ENCODE measurements at places on chromosomes 1 and 21.
A peak's percentile ranks its signal among the peaks of the same experiment; 100 is the strongest.

DNA sequence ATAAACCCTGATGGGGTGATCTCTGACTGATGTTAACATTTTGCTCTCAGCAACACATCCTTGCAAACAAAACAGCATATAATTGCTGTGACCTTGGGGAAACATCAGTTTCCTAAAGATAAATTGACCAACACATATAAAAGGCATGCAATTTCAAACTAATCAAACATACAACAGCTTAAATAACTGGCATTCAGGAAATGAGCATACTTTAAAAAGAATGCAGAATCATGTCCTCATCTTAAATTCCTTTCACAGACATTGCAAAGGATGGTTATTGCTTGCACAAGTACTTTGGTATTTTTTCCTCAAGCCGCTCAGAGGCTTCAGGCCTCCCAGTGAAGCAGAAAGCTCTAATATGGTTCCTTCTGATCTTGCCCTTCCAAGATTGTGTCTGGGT is 53.4 kb upstream of the RGS18 start:
- peak; percentile 2 for DNase-seq

DNA sequence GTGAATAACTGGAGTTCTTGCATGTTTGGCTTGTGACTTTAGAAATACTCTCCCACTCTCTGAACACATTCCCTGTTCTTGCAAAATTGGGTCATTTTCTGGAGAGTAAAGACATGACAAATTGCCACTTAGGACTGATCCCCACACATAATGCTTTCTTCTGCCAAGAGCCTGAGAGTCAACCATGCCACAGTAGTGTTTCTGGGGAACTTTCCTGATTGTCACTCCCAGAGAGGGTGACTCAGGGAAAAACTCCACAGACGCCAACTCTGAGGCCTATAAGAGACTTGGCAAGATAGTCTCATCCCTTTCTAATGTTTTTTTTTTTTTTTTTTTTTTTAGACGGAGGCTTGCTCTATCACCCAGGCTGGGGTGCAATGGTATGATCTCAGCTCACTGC is 157.8 kb downstream of the ATG4C start:
- no peak for DNase-seq

DNA sequence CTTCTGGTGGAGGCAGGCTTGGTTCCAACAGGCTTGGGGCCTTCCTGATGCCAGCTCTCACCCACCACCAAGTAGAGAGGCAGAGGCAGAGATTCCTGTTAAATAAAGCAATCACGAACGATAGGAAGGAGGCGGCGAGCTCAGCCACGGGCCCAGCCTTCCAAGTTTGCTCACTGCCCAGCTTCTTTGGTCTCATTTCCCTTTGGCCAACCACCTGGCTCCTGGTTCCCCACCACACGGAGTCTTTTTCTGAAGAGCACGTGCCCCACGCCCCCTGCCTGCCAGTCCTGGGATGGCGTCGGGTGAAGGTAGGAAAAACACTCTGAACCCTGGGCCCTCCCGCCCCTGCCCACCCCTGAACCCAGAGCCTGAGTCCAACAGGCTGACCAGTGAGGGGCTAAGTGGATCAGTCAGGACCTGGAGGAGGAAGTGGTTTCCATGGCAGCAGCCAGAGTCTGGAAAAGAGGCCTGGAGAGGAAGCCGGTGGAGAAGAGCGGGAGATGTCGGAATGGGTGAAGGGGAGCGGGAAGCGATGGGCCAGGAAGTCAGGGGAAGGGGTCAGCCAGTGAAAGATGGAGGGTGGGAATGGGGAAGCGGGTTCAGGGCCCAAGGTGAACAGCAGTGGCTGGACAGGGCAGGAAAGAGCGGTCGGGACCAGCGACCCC is 158.2 kb upstream of the KLHDC7A start:
- peak; percentile 3 for DNase-seq

DNA sequence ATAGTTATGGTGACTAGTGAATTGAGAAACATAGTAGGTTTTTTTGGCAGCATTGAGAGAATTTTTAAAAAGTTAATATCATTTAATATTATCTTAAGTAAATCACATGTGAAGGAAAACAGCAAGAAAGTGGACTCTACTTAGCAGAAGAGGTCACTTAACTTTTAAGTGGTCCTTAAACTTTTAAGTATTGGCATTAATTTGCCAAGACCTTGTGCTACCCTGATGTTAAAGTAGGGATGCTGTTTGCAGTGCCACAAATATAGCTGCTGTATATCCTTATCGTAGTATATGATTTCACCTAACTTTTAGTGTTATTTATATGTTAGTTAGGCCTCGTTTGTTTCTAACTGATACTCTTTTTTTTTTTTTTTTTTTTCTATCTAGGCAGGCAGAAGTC is 40.2 kb downstream of the SMG7 start:
- DNase-seq = no peak

DNA sequence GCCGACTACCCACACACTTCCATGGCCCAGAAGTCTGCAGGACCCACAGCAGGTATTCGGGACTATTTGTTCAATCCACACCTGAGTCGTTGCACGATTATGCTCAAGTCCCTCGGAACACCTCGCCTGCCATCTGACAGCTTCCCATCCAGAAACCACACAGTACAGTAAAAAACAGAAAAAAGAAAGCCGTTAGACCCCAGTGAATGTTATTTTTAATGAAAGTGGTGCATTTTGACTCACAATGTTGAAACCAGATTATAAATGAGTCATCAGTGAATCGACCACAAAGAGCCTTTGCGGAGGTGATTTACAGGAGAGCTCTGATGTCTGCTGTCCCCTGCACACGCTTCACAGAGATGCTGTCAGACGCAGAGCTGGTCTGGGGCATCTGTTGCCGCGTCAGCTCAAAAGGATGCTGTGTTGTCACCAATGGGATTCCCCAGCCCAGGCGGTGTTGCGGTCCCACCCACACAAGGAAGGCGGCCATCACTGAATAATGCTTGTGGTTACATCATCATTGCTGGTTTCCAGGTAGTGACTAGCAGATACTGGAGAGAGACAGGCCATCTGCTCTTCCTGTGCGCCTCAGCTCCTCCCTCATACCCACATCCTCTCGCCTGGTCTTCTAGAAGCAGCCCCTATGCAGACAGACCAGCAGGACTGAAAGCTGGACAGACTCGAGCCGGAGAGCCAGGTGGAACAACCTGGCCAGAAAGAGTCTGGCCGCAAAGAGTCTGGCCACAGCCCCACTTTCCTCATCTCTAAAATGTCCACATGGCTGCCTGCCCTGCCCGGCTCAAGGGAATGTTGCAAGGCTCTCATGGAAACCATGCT is 116.8 kb downstream of the TOMM20 start:
- DNase-seq = peak; percentile 95

- no peak for DNase-seq
Observed at GRCh38 chr21:31286621-31287020, 57.4 kb downstream of the TIAM1 start.

GRCh38 chr1:168452329-168452728 is 91.5 kb downstream of the XCL2 start:
- DNase-seq = no peak

DNA sequence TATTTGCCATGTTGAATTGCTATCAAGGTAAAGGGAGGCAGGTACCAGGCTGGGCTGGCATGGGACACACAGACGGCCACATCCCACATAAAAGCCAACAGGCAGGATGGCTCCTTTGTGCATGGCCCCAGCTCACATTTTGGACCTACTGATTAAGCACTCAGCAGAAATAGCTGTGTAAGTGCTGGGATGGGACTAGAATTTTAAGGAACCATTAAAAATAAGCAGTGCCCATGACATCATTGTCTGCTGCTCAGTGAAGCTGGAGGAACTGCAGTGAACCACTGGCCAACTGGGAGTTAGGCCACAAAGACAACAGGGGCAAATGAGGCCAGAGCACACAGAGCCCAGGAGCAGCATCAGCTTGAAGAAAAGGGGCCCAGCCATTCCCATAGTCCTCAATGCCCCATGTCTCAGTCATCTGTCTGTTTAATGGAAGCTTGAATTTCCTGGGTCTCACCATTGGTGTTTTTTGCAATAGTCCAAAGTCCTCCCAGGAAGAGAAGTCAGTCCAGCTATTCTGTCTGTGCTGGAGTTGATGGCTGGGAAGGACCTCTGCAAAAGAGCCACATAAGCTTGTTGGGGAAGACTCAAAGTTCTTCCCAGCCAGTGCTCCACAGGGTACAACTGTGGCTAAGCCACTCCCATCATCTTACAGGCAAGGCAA is 45.3 kb upstream of the TNR start:
- no peak for DNase-seq

GRCh38 chr21:44892095-44892494 is 18.6 kb upstream of the PTTG1IP start:
- no peak for DNase-seq

DNA sequence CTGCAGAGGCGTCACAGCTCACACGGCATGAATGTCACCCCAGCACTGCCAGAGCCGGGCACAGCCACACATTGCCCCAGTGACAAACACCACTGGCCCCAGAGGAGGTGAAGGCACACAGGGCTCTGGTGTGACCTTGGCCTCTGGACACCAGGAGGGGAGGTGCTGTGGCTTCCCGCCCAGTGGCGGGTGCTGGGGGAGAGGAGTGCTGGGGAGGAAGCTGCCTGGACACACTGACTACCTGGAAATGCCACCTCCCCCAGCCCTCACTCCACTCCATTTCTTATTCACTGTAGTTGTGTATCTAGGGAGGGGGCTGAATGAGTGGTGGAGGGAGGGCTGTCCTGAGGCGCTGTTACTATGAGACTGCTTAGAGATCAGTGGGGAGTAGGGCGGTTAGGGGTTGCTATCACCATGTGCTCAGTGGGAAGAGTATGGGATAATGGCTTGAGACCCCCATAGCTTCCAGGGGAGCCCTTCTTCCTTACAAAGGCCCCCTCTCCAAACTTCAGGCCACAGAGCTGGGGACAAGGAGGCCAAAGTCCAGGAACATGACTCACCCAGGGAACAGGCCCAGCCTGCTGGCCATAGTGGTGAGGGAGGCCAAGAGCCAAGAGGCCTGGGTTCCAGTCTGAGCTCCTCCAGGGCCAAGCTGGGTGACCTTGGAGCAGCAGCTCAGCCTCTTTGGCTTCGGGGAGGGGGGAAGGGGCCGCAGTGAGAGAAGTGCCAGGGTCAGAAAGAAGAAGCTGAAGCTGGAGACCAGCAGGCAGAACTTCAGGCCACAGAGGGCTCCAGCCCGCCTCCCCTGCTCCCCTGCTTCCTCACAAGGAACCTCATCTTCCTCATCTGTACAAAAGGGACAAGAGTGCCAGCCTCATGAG is 40.1 kb downstream of the AHDC1 start:
- peak; percentile 70 for DNase-seq

GRCh38 chr1:204692841-204693356 is 7.4 kb upstream of the LRRN2 start:
- DNase-seq = no peak

- peak; percentile 78 for DNase-seq
Observed at GRCh38 chr1:209601809-209602657, 18.5 kb downstream of the CAMK1G start.
